ENCODE measurements at places on chromosomes 2 and 18.

- DNase-seq, result no peak
Measured at GRCh38 chr18:48351216-48352050, 57.8 kb downstream of the ZBTB7C start.

DNA sequence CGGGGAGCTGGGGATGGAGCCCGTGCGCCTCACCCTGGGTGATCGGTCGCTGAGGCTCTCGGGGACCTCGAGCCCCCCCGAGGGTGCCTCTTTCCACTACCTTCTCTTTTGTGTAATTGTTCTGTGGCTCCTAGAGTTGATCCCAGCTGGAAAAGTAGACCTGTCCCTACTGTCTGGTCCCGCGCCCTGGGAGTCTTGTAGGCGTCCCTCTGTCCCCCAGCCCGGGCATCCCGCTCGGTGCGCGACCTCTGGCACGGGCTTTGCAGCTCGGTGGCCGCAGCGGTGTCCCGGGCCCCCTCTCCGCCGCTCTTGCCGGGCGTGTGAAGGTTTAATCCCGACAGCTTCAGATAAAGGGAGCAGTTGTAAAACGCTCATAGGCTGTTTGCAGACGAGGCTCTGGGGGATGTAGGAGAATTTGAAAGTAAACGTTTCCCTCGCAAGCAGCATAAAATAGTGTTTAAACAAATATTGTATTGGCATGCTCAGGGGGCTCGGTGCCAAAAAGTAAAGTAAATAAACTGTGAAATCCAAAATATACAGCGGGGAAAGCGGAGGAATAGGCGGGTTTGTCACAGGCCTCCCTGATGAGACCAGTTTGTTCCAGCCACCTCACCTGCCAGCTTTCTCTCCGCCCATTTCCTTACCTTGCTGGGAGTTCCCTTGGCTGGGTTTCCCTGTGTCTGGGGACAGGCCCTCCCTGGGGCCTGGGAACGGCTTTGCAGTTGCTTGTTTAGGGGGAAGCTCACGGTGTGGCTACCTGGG, 1.9 kb downstream of the GLI2 start:
- DNase-seq, result no peak

DNA sequence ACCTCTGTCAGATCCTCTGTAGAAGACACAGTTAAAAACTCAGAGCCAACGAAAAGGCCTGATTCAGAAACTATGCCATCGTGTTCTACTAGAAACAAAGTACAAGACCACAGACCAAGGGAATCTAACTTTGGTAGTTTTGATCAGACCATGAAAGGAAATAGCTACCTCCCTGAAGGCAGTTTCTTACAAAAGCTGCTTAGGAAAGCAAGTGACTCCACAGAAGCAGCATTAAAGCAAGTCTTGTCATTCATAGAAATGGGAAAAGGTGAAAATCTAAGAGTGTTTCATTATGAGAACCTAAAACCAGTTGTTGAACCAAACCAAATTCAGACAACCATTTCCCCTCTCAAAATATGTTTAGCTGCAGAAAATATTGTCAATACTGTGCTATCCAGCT, 58.2 kb downstream of the FSIP2 start:
- no peak for DNase-seq

DNA sequence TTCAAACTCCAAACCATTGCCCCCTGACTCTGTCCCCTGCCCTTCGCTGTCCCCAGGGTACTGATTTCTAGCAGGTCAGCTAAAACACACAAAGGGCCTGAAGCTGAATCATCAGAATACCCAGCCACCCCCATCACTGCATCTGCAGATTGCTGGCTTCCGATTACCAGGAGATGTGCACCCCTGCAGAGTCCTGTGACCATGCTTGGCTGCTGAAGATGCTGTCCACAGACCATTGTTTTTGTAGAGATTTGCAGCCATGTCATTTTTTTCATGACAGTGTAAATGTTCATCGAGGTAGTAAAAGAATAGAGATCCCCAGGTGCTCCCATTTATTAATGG, 463.3 kb downstream of the STK39 start:
- no peak for DNase-seq

DNA sequence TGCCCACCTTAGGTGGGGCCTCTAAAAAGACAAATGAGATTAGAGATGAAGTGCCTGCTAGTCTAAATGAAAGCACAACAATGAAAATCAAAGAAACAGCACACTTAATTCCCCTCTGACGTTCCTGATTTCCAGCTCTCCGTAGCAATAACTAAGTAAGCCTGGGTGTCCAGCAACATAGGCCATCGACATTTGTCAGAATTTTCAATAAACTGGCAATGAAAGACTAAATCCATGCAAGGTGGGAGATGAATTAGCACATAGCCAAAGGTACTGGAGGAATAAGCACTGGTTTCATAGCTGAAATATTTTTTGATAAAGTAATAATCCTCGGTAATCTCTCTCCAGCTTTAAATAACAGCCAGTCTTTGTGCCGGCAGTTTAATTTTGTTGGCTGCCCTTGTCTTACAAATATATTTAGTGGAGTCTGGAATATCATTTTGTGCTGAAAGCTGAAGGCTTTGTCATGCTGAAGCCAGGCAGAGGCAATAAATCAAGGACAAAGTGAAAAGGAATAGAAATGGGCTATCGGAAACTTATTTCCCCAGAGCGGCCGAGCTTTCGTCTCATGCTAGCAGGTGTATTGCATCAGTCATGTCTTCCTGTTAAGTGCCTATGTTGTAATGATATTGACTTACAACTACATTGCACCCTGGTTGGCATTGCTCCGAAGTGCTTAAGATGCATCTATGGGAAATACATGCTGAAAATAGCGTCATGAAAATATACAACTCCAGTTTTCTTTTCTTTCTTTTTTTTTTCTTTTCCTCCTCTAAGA, 790.1 kb downstream of the CNTNAP5 start:
- no peak for DNase-seq

GRCh38 chr2:110101280-110101844, 14.3 kb downstream of the MALL start:
- no peak for DNase-seq

DNA sequence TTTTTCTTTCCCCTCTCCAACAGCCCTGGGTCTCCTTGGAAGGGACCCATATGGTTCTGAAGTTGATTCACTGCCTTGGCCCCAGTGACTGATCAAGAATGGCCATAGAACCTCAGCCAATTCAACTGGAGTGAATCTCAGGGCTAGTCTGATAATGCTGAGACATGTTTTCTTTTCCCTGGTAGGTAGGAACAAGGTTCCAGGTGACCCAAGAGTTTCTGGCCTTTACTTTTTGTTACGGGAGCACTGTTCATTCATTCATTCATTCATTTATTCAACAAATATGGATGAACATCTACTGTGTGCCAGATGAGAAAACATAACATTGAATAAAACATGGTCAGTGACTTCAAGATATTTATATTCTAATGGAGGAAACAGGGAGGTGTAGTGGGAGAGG, 3.1 kb upstream of the ZCCHC2 start:
- no peak for DNase-seq

GRCh38 chr2:178115271-178115670, 3.0 kb downstream of the RBM45 start:
- no peak for DNase-seq

DNA sequence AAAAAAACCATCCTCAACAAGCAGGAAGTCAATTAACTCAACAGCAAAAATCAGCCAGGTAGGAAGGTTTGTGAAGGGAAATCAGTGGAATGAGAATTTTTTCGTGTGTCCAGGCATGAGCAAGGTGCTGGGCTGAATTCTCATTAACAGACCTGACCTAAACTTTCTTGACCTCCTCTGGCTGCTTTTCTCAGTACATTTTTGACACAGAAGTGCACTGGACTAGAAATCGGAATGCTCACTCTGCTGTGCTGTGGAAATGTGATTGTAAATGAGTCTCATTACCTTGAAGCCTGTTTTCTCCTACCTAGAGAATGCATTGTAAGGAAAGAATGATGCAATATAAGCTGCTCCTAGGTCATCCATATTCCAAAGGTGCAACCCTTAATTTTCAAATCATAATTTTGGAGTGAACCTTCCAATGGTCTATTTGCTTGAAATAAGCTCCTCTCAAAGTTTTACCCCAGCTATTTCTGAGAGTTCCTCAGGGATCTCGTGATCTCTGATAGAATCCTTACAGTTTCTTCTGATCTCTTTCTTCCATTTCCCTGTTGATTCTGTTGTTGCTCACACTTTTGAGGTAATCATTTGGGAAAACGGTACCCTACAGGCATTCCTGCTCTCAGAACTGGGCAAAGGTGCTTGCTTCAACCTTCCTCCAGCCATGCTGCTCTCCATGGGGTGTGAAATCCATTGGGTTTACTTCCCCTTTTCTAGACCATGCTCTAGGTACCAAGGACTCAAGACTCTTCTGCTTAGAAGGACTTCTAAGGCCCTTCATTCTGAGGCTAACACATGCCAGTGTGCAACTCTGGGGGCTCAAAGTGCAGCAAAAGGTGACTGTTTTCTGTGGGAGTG, 104.9 kb upstream of the ITPRID2 start:
- no peak for DNase-seq

GRCh38 chr2:80195034-80195433, 109.5 kb downstream of the LRRTM1 start:
- DNase-seq, result no peak

DNA sequence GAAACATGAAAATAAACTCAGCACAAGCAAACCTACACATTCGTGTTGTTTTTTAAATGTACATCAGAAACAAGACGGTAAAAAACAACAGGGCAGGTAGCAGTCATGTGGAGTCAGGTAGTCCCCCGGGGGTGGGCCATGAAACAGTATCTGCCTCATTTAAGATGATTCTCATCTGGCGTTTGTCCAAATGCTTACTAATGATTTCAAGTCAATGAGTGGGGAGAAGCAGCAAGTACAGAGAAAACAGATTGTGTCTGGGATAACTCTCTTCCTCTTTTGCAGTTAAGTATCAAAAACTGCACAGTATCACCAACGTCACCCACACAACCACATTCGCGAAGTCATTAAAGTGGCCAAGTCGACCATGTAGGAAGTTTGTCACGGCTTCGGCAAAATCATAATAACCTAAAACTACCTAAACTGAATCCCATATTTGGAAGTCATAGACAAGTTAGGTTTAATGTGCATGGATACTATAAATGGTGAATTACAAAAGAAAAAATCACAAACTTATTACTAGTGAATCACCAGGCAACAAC, 1.3 kb downstream of the LAPTM4A start:
- no peak for DNase-seq

- no peak for DNase-seq
Measured at GRCh38 chr2:144796936-144797335, 277.0 kb upstream of the ZEB2 start.

GRCh38 chr2:109648041-109648527, 33.9 kb downstream of the SOWAHC start:
- DNase-seq, result no peak

GRCh38 chr2:135257383-135258090, 205.4 kb downstream of the RAB3GAP1 start:
- no peak for DNase-seq

DNA sequence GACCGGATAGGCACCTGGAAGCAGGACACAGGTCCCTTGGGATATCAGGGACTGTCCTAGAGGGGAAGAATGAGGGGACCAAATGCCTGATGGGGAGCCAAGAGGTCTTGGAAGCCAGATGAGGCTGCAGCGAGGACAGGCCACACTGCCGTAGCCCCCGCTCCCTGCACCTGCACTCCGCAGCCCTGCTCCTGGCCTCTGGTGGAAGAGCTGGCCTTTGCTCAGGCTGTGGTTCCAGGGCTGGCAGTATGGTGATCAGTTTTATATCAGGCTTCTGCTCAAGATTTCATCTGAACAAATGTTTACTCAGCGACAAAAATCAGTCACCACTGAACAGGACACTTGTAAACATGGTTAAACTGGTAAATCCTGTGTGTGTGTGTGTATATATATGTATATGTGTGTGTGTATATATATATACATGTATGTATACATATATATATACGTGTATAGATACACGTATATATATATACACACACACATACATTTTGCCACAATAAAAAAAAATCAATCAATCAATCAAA, 52.5 kb upstream of the TAF1B start:
- no peak for DNase-seq

DNA sequence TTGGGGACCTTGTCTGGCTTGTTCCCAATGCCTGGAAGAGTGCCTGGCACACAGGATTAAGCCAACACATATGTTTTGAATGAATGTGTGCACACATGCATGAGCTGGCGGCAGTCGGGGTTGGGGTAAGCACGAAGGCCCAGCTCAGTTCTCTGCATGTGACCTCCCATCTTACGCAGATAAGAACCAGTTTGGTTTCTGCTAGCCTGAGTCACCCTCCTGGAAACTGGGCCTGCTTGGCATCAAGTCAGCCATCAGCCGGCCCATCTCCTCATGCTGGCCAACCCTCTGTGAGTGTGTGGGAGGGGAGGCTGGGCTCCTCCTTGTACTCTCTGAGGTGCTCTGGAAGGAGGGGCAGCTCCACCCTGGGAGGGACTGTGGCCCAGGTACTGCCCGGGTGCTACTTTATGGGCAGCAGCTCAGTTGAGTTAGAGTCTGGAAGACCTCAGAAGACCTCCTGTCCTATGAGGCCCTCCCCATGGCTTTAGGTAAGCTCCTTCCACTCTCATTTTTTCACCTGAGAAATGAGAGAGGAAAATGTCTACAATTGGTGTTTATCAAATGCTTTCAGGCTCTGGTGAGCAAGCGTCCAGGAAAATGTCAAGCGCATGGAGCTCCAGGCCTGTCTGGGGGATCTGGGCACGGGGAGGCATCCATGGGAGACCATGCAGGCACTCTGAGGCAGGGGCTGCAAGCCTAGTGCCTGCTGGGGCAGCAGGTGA, 9.7 kb upstream of the IL1RN start:
- no peak for DNase-seq

DNA sequence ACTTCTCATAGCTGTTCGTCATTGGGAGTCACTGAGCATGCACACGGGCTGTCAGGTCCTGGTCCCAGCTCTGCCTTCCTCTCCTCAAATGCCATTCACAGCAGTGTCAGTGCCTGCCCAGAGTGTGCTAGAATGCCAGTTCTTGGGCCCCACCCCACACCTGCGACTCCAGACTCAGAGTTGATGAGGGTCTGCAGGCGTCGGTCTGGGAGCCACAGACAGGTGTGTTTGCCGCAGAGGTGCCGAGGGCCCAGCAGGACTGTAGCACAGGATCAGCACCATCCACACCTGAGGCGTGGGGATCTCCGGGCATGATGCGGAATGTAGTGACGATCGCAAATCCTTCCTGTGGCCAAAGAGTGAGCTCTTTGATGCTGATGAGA, 56.5 kb downstream of the AGAP1 start:
- DNase-seq, result no peak

DNA sequence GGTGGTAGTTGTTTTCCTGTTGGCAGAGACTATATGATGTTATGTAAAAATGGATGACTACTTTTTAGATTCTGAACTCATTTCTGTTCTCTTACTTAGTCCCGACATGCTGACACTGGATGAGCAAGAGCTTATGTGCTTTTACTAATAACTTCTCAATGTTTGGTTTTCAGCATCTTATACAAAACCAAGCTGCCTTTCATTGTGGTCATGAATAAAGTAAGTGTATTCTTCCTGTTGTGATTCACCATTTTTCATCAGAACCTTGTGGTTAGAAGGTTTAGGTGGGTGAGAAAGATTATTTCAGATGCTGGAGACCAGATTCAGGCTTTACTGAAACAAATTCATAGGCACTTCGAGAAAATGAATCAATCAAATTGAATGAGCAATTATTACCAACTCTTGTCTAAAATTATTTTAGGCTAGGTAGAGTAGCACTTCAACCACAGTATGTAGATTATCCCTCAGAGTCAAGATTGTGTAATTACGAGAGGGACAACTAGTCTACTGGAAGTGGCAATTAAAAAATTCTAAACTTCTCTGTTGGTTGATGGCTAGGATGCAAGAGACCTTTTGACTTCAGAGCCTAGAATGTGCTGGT, 9.3 kb downstream of the GPN1 start:
- no peak for DNase-seq
